ENCODE measurements at places on chromosomes 4 and X.

DNA sequence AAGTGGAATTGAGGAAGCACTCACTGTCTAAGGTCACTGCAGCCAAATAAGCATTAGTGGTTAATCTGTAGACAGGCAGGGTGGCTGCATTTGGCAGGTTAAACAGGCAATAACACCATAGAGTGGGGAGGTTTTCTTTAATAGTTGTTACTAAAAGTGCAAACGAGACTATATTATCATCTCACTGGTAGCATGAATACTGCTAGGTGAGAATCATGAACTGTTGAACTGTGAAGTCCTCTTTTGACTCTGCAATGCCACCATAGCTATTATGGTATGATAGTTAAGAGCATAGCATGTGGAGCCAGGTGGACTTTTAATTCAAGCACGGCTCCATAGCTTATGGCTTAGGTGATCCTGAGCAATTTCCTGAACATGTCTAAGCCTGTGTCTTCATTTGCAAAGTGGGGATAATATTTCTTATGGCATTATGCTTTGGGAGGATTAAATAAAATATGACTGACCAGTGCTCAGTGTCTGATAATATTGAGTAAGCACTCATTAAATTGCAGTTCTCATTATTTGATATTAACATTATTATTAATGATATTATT, 235.6 kb upstream of the HHIP start:
- DNase-seq, result peak; percentile 2

DNA sequence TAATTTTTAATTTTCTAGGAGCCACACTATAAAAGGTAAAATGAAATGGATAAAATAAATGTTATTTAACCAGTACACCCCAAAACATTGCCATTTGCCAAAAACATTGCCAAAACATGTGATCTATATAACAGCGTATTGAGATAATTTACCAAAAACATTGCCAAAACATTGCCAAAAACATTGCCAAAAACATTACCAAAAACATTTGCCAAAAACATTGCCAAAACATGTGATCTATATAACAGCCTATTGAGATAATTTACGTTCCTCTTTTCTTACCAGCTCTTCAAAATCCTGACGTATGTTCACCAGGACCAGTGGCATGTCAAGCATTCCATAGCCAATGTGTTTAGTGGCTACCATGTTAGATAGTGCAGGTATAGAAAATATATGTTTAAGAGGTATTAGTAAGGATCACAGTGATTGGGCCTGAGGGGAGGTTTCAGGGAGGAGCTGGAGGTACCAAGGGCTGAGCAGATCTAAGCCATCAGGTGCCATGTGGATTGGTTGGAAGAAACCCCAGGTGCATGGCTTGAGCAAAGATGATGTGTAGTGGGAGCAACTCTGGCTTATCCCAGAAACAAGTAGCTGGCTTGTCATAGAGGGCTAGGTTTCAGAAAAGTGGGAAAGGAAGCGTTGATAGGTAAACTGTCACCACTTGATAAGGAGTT, 42.6 kb downstream of the RAPGEF2 start:
- no peak for DNase-seq

GRCh38 chr4:118950929-118951570, 62.4 kb downstream of the SYNPO2 start:
- DNase-seq, result no peak

DNA sequence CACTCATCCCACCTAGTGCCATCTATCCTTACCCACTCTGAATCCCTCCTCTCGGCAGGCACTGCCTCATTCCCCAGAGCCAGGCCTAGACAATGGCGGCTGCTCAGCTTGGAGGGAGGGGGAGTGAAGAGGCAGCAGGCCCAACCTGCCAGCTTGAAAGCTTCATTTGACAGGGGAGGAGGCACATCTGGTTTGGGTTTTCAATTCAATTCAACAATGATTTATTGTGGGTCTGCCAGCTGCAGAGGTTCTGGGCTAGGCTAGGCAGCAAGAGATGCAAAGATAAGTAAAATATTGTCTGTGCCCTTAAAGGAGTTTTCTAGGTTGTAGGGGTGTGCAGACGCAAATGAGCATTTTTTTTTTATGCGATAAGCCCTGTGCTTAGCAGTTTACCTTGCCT, 58.5 kb downstream of the RTL9 start:
- DNase-seq, result no peak

DNA sequence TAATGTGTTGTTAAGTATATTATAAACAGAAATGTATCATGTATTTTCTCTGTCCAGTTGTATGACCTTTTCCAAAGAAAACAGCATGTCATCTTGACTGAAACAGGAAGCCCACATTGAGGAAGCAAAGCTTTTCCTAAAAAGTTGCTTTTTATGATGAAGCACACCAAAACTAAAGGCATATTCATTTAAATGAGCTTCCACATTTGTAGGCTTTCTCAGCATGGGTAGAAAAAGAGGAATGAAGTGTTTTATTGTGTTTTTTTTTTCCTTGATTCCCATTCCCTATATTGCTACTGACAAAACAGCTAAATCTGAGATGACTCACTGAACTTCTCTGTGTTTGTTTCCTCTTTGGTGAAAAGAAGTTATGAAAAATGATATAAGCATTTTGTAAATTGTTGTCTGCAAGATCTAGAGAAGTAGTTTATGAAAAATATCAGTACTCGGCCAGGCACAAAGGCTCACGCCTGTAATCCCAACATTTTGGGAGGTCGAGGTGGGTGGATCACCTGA, 32.5 kb upstream of the FRAS1 start:
- DNase-seq, result no peak

DNA sequence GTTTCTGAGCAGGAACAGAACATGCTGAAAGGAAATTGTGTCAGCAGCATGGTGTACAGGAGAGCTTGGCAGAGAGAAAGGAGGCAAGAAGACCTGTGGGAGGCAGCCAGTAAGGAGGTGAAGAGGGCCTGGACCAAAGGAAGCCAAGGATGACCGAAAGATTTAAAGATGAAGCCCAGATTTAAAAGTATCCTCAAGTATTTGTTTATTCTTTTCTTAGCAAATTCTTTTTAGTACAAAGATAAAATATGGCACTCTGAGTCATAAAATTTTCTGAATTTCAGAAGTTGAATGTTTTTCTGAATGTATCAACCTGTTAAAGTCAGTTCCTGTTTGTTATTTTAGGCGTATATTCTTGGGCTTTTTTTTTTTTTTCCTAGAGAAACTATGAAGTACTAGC, 3.5 kb downstream of the PKD2 start:
- no peak for DNase-seq

DNA sequence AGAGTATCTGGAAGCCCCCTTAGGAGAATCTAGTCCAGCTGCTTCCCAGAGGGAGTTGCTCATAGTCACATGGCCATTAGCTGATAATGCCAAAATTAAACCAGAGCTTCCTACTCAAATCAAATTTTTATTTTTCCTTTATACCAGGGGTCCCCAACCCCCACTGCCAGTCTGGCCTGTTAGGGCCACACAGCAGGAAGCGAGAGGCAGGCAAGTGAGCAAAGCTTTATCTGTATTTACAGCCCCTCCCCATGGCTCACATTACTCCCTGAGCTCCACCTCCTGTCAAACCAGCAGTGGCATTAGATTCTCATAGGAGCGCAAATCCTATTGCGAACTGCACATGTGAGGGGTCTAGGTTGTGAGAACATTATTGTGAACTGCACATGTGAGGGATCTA, 19.2 kb upstream of the TNIP3 start:
- no peak for DNase-seq

GRCh38 chr4:25900310-25900709, 13.7 kb upstream of the SMIM20 start:
- no peak for DNase-seq

DNA sequence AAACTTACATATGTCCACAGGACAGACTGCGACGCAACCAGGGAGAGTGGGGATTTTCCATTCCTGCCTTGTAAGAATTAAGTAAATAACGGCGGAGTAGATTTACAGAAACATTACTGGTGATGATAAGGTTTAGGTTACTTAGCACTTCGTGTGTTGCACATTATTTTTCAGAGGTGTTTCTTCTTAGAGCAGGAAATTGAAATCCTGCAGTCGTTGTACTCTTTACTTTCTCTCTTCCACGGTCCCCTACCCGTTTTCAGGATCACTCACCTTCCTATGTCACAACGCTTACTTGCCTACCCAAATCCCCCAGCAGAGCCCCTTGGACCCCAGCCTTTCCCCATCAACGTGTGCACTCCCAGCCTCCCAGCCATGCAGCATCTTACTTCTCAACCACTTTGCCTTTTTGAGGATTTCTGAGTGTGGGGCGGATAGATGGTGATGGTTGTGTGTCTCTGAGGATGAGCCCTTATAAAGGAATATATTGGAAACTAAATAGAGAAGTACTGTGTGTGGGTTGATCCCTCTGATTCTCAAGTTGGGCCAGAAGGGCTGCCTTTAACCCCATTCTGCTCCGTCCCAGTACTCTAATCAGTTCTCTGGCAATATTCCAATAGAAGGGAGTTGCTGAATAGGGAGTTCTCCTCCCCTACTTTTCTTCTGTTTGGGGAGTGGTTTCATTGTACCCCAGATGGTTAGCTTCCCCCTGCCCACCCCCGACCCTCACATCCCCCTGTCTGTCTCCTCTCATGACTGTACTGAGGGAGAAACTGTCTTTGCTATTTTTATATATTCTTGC, 1.6 kb downstream of the MID2 start:
- no peak for DNase-seq
